ENCODE measurements at places on chromosomes 1 and 21.

GRCh38 chr1:47682198-47682597 lies 244.4 kb downstream of the FOXD2 start:
- DNase-seq: no peak

DNA sequence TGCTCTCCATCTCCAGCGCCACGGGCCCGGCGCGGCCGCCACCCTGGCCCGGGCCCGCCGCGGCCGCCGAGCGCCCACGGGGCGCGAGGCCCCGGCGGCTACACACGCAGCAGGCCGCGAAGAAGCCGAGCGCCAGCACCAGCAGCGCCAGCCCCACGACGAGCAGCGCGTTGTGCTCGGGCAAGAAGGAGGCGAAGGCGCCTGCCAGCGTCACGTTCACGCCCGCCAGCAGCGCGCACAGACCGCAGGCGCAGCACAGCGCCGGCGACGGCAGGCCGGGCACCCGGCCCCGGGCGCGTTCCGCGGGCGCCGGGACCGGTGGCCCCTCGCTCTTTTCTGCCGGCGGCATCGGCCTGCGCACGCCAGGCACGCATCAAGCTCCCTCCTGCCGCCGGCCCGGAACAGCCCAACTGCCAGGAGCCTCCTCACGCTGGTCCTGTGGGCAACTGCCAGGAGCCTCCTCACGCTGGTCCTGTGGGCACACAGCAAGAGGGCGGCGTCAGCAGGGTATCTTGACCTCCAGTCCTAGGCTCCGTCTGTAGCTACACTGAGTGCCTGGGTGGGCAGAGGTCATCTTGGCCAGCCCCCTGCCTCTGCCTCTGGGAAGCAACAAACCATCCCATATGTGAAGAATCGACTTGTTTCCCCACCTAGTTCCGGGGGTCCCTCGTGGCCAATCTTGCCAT lies 18.1 kb downstream of the KNCN start:
- peak; percentile 42 for DNase-seq

DNA sequence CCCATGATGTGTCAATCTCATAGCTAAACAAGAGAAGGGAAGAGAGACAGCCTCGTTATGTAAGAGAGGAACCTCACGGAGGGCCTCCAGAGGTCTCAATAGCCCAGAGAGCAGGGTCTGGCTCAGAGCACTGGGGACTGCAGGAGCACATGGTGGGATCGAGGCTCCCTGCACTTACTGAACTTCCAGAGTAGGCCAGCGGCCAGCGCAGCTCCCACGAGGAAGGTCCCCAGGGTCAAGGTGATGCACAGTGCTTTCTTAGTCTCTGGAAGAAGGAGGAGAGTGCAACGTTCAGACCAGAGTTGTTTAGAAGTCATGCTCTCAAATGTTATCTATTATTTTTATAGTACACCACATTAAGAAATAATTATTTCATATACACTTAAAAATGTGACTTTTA lies 18.6 kb downstream of the TMPRSS2 start:
- DNase-seq: no peak

GRCh38 chr21:46284077-46284644 lies 1.2 kb downstream of the MCM3AP start:
- DNase-seq: no peak

GRCh38 chr1:231460614-231461013 lies 38.5 kb upstream of the EGLN1 start:
- DNase-seq: no peak

DNA sequence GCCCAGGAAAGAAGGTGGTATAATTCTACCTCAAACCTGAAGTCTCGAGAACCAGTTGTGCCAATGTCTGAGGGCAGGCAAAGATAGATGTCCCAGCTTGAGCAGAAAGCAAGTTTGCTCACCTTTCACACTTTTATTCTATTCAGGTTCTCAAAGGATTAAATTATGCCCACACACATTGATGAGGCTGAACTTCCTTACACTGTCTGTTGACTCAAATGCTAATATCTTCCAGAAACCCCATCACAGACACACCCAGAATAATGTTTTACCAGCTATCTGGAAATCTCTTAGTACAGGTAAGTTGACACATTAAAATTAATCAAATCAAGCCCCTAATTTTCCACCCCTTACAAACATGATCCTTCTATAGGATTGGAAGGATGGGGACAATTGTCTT lies 605.7 kb downstream of the NUF2 start:
- DNase-seq: no peak

DNA sequence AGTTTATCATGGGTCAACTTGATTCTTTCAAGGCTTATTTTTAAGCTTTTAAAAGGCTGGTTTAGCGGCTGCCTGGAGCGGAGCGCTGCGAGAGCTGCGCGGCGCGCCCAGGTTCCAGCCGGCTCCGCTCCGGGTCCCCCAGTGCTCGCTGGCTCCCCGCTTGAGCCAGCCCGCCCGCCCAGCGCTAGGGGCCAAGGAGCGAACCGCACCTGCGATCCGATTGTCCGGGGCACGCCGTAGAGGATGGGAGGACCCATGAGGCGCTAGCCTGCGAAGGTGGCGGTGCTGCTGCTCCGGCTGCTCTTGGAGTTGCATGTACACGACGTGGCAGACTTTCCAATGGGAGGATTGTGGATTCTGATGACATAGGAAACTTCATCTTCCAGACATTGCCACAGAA lies 9.9 kb upstream of the CFHR4 start:
- DNase-seq: no peak

DNA sequence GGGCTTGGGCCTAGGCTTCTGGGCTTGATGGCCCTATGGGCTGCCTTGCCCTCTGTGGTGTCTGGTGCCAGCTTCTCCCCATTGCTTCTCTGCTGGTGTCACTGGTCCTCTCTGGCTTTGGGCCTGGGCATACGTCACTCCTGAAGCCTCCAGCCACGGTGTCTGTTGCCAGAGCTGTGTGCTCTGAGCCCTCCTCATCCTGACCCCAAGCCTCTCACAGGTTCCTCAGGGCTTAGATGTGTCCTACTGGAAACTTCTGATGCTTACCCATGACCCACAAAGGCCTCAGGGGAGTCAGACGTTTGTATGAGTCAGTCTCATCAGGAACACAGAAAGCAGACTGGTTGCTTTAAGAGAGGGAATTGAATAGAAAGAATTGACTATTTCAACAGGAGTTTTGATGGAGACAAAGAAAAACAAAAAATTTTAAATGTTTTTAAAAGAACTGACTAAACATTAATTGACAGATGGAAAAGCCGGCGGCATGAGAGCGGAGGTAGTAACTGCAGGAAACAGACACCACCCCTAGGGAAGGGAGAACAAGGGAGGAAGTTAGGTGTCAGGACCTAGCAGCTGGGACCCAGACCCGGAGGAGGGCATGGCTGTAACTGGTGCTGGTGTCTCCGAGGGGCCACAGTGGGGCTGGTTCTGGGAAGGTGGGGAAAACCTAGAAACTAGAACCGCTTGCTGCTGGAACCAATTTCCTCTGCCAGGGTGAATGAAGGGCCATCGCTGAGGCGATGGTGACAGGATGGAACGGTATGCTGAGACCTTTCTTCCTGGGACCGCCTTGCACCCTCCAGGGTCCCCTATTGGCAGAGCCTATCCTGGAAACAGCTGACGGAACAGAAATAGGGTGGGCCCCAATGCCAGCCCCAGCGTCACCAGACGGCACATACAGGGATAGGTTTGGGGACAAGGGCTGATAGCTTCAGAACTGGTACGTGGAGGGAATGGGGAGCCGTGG lies 40.0 kb upstream of the CITED4 start:
- DNase-seq: no peak

- DNase-seq: no peak
Observed at GRCh38 chr1:150560011-150560438, 10.8 kb downstream of the ADAMTSL4 start.
